ENCODE measurements at places on chromosomes 3 and 15.

DNA sequence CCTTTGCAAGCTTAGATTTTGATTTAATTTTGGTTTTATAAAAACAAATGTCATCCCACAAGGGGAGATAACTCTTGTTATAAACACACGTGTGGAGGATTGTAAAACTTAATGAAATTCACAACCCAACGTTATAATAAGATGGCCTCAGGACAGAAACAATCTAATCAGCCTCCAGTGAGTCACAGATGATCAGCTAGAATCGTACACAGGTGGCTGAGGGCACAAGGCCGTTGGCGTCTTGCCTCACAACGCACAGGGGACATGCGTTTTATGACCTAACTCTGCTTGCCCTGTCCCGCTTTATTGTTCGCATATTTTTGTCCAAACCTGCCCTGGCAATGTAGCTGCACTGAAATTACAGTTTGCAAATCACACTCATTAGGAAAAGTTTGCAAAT is 121.9 kb upstream of the PDZRN3 start:
- no peak for DNase-seq

DNA sequence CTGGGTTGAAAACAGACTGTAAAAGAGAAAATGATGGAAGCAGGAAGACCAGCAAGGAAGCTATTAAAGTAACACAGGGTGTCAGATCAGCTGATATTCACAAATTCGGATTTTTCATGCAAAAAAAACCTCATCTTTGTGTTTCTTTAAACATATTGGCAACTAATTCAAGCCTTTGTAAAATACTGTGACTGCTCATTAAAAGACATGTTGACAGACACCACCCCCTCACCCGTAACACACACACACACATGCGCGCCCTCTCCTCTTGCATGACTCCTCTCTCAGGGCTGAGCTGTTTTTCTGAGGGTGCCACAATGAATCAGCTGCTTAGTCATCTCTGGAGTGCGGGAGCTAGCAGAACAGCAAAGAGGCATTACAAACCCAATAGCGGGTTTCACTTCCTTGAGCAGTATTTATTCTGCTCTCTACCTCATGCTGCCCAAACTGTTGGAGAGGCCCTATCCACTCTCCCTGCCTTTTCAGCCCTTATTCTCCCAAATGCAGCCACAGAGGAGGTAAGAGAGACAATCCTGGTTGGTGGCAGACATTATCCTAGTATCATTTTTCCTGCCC is 35.8 kb upstream of the CCDC80 start:
- peak; percentile 33 for DNase-seq

GRCh38 chr3:94024385-94024784 is 4.0 kb downstream of the STX19 start:
- DNase-seq: no peak

DNA sequence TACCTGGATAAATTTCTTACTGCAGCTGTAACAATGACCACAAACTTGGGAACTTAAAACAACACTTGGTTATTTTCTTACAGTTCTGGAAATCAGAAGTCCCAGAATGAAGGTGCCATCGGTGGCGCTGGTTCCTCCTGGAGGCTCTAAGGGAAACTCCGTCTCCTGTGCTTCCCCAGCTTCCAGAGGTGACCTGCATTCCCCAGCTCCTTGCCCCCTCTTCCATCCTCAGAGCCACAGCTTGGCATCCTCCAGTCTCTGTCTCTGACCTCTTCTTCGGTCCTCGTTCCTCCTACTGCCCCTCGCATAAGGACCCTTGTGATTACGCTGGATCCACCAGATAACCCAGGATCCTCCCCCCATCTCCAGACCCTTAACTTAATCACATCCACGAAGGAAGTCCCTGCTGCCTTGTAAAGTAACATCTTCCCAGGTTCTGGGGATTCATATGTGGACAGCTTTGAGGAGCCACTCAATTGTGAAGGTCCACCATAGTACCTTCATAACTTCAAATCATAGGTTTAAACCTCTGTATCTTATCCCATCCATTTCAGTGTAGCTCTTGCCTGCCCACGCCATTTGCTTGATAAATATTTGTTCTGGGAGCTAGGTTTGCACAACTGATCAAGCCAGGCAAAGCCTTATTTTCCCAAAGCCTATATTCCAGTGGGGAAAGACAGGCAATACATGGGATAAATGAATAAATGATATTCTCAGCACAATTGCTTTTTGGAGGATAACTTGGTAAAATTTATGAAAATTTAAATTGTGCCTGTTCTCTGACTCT is 34.8 kb downstream of the KLF15 start:
- no peak for DNase-seq

GRCh38 chr15:46855388-46855787 is 861.9 kb upstream of the SEMA6D start:
- DNase-seq: no peak

GRCh38 chr3:167120828-167121227 is 259.3 kb downstream of the ZBBX start:
- no peak for DNase-seq

DNA sequence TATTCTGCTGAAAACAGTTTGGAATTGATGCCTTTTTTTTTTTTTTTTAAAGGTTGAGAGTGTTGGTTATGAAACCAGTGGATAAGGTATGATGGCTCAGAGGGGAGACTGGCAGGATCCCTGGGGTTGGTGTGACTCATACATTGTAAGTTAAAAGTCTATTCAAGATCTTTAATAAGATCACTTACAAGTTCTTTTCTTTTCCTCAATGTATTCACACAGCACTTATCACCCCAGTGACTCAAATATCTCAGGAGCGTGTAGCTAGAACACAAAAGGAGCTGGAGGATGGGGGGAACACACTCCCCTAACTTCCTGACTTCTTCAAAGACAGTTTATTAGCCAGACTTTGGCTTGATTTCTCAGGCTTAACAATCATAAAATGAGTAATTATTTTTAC is 285.3 kb downstream of the SV2B start:
- DNase-seq: no peak
